ENCODE measurements at places on chromosomes 4 and X. TPM values are rescaled to one million over a fixed set of nuclear protein-coding genes. Genes with fewer than 3 reads are reported as not detected.

- no peak for DNase-seq
- H3K36me3 ChIP-seq, result no peaks in the 10 kb centered on the region
- H3K27me3 ChIP-seq, result no peaks in the 10 kb centered on the region
- no peak overlapping the region for H3K4me3 ChIP-seq
- no peak overlapping the region for H3K27ac ChIP-seq
- H3K4me1 ChIP-seq, result no peaks in the 10 kb centered on the region
These were observed 250.7 kb upstream of the ZFP42 start for GRCh38 chr4:187744911-187745310.

FGF16 gene
- not detected for total RNA-seq

DNA sequence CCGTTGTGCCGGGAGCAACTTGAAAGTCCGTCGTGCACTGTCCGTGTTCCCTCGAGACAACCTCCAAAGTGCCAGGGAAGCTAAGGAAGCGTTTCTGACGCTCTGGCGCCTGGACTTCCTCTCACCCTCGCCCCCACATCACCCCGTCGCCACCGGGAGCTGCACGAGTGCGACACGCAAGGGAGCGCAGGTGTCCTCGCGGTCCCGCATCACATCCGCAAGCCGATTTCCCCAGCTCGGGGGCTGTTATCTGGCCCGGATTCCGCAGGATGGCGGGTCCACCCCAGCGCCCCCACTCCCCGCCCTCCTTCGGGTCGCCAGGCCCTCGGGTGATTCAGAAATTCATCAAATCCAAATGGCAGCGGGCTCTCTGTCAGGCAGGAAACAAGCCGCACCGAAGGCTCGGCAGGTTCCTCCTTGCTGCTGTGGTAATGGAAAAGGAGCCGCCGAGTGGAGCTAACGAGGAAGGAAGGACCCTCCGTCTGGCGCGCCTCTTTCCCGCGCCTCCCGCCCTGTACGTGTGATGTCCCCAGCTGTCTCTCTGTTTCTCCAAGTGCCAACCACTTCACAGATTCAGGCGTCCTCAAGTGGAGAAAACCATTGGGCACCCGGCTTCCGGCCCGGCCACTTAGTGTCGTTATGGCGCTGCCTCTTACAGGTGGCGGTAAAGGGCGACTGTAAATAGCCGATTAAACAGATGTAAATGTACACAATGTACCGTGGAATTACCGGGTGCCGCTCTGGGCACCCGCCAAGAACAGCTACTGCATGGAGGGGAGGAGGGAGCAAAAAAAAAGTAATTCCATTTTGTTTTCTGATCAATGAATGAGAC is 921 bp upstream of the SETD7 start:
- H3K36me3 ChIP-seq, result peaks cover 4% of the 10 kb centered on the region
- no peaks in the 10 kb centered on the region for H3K27me3 ChIP-seq
- peak overlapping the region; percentile 96 for H3K4me3 ChIP-seq
- peak; percentile 80 for DNase-seq
- H3K27ac ChIP-seq, result peak overlapping the region; percentile 90

DNA sequence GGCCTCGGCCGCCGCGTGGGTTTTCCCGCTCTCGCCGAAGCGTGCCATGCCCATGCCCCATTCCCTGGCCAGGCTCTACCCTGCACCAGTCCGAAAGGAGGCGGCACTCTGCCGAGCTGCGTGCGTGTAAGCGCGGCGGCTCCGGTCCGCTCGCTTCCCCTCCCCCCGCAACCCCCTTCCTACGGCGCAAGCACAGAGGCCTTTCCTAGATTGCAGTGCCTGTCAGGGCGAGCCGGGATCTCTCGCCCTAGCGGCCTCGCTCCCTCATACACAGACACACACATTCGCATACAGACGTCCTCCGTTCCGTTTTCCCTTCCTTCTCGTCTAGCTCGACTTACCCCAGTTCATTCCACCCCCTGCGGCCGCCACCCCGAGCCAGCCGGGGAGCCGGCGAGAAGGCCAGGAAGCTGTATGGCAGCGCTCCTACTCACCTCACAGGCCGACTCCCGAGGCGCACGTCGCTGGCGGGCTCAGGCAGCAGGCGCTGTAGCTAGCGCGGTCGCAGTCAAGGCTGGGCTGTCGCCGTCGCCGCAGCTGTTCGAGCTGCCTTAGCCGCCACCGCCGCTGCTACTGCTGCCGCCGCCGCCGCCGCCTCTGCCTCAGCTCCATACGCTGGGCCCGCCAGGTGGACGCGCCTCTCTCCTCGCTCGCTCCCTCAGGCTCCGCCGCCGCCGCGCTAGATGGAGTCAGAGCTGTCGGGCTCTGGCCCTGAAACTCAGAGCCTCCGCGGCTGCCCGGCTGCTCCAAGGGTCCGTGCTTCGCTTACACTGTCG is 615 bp downstream of the NEXMIF start:
- peaks cover 6% of the 10 kb centered on the region for H3K4me1 ChIP-seq
- peak overlapping the region; percentile 70 for H3K4me3 ChIP-seq
- H3K36me3 ChIP-seq, result no peaks in the 10 kb centered on the region

DNA sequence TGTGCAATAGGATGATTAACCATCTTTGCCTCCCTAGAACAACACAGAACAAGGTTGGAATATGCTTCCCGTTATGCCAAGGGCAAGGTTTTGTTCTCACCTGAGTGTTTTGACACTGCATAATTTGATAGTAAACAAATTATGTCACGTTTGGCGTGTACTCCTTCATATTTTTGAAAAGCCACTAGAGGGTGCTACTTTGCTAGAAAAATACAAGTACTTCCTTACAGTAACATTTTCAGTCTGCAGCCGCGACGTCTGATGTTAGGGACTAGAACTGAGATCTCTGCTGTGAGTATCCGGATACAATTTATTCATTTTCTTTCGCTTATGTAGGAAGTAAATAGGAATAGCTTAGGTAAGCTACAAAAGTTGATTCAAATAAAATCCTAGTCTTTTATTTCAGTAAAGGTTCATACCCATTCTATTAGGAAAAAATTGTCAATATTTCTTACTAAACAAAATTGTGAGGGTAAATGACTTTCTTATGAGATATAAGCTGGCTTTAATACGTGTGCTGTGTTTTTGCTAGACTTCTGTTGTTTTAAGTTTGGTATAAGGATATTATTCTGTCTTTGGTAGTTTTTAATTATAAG is 181.1 kb upstream of the WDFY3 start:
- peaks cover 5% of the 10 kb centered on the region for H3K27me3 ChIP-seq
- DNase-seq, result peak; percentile 25
- H3K4me1 ChIP-seq, result no peaks in the 10 kb centered on the region
- no peak overlapping the region for H3K4me3 ChIP-seq
- H3K27ac ChIP-seq, result no peak overlapping the region
- H3K36me3 ChIP-seq, result no peaks in the 10 kb centered on the region

SLC6A14 gene
- total RNA-seq, result not detected

DNA sequence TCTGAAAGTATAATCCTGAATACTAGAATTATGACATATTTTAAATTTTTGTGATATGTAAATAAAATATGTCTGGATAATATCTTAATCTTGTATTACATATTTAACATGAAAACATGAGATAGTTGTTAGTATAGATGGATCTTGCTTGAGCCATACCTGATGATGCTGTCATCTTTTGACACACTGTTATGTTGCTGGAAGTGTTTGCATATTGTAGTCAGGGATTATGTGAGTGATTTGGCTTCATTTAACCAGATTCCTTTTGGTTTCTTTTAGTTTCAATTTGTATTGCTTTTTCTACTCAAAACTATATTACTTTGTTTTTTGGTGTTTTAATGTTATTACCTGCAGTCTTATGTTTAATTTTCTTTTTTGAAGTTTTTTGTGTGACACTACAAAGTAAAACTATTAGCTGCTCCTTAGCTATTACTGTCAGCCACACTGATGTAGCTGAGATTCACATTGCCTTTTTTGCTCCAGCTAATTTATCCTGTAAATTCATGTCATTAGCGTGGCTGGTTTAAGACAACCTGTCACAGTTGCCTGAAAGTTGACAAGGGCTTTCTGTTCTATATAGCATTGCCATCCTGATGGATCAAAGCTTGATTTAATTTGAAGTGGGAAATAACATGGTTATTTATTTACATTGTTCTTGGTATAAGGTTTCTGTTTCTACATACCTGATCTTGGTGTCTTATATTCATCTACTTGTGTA is 33.7 kb downstream of the METAP1 start:
- H3K36me3 ChIP-seq, result peaks cover 36% of the 10 kb centered on the region
- peaks cover 56% of the 10 kb centered on the region for H3K4me1 ChIP-seq
- H3K4me3 ChIP-seq, result no peak overlapping the region
- H3K27me3 ChIP-seq, result no peaks in the 10 kb centered on the region
- H3K27ac ChIP-seq, result peak overlapping the region; percentile 44

DNA sequence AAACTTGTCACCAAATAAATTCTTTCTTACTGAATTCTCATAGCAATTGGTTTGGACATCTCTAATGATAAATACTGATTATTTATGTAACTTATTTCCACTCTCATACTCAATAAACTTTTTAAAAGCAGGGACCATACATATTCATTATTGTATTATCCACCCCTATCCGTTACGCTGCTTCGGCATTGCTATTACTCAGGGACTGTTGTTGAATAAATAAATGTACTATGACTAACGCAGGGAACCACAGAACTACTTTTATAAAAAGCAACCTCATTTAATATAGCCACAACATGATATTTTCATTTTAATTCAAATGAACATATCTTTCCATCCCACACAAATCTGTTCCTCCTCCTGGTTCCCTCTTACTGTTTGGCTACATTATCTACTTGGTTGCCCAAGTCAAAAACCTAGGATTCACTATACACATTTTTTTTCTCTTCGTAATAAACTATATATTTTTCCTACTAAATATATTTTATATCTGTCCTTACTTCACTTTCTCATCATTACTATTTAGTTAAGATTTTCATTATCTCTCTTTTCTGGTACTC is 14.9 kb upstream of the ANKRD50 start:
- H3K27me3 ChIP-seq, result no peaks in the 10 kb centered on the region
- H3K36me3 ChIP-seq, result no peaks in the 10 kb centered on the region
- no peak for DNase-seq

CYTL1 gene
- total RNA-seq, result not detected

- peaks cover 6% of the 10 kb centered on the region for H3K4me1 ChIP-seq
- no peak for DNase-seq
- H3K27me3 ChIP-seq, result peaks cover 9% of the 10 kb centered on the region
- no peak overlapping the region for H3K27ac ChIP-seq
These were observed 5.4 kb upstream of the RGS12 start for GRCh38 chr4:3287271-3287971.

MTM1 gene
- total RNA-seq, result 23.1 TPM

DNA sequence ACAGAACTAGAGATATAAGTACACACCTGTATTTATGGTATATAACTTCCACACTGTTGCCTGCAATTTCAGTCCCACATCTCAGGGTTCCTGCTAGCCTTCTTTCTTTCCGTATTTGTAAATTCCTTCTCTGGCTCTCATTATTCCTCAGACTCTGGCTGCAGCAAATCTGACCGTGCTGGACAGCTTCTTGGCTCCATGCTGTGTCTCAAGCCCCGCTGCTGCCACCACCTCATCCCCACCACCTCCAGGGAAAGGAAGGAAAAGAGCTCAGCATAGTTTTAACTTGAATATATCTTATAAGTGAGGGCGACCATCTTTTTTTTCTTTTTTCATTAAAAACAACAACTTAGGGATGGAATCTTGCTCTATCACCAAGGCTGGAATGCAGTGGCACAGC is 155.6 kb upstream of the CXCL13 start:
- no peak for DNase-seq
- H3K27ac ChIP-seq, result no peak overlapping the region
- no peaks in the 10 kb centered on the region for H3K36me3 ChIP-seq
- H3K27me3 ChIP-seq, result peaks cover 13% of the 10 kb centered on the region

DNA sequence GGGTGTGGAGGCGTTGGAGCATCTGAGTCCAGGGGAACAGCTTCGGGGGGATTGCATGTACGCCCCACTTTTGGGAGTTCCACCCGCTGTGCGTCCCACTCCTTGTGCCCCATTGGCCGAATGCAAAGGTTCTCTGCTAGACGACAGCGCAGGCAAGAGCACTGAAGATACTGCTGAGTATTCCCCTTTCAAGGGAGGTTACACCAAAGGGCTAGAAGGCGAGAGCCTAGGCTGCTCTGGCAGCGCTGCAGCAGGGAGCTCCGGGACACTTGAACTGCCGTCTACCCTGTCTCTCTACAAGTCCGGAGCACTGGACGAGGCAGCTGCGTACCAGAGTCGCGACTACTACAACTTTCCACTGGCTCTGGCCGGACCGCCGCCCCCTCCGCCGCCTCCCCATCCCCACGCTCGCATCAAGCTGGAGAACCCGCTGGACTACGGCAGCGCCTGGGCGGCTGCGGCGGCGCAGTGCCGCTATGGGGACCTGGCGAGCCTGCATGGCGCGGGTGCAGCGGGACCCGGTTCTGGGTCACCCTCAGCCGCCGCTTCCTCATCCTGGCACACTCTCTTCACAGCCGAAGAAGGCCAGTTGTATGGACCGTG is 2.2 kb downstream of the AR start:
- peaks cover 22% of the 10 kb centered on the region for H3K27me3 ChIP-seq
- peak; percentile 7 for DNase-seq
- H3K27ac ChIP-seq, result no peak overlapping the region
- no peaks in the 10 kb centered on the region for H3K4me1 ChIP-seq
- H3K4me3 ChIP-seq, result no peak overlapping the region

DNA sequence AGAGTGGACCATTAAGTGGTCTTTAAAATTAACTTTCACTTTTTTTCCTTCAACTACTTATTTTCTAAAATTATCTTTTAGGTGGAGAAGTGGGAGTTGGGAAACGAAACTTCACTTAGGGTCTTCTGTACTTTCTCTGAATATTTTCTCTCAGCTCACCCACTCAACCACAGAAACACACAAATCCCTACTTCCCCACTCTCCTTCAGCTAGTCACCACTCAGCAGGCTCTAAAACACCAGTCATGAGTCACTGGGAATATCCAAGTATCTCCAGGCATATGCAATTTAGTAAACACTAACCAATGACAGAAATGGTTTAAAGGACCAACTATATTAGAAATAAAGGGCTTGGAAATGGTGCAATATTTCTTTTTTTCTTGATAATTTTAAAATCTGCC is 153.0 kb upstream of the RPS6KA6 start:
- H3K4me3 ChIP-seq, result no peak overlapping the region
- H3K27ac ChIP-seq, result no peak overlapping the region
- no peak for DNase-seq
- H3K27me3 ChIP-seq, result no peaks in the 10 kb centered on the region
- no peaks in the 10 kb centered on the region for H3K36me3 ChIP-seq

CLTRN gene
- 0.62 TPM for total RNA-seq

DNA sequence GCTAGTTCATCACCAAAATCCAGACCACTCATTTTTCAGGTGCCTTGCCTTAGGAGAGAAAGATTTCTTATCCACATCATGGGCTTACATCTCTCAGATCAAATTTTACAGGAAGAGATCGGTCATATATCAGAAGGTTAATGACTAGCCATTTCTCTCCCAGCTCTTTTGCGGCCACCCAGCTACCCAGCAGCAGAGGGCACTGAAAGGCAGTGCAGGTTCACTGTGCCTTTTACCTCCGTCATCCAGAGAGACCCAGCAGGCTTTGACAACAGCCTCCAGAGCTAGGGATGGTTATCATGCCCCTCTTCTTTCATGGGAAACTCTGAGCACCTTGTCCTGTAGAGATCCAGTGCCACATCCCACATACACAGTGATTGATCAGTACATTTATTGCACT is 384.8 kb downstream of the AFF2 start:
- no peak overlapping the region for H3K27ac ChIP-seq
- H3K4me1 ChIP-seq, result no peaks in the 10 kb centered on the region
- no peaks in the 10 kb centered on the region for H3K27me3 ChIP-seq
- DNase-seq, result no peak
- H3K36me3 ChIP-seq, result no peaks in the 10 kb centered on the region

- DNase-seq, result no peak
- H3K27ac ChIP-seq, result no peak overlapping the region
- H3K27me3 ChIP-seq, result no peaks in the 10 kb centered on the region
- peaks cover 46% of the 10 kb centered on the region for H3K4me1 ChIP-seq
- no peaks in the 10 kb centered on the region for H3K36me3 ChIP-seq
These were observed 62.8 kb downstream of the NUDT10 start for GRCh38 chrX:51395480-51395809.

- H3K27me3 ChIP-seq, result no peaks in the 10 kb centered on the region
- H3K4me1 ChIP-seq, result no peaks in the 10 kb centered on the region
- H3K27ac ChIP-seq, result no peak overlapping the region
These were observed 146.9 kb upstream of the FGF13 start for GRCh38 chrX:138858438-138858837.
